ENCODE measurements at places on chromosomes 7 and 10.

- no peak for DNase-seq
Observed at GRCh38 chr10:99557044-99557443, 24.3 kb downstream of the NKX2-3 start.

GRCh38 chr7:46032353-46032752 lies 111.3 kb upstream of the IGFBP3 start:
- DNase-seq = no peak

GRCh38 chr10:62056698-62057097 lies 155.2 kb downstream of the ARID5B start:
- no peak for DNase-seq

DNA sequence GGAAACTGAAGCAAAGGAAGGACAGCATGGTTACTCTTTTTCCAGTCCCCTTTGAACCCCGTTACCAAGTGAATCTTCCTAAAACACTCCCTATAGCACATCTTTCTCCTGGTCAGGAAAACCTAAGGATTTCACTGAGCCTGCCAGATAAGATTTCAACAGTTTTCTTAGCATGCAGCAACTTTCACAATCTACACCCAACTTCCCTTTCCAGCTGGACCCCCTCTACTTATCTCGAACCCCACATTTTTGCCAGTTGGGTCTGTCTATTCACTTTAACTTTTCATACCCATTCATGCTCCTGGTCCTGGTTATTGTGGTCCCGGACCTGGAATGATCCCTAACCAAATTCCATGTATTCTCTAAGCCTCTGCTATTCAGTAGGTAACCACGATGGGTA lies 14.9 kb upstream of the CPVL start:
- DNase-seq = no peak

GRCh38 chr10:90205340-90205739 lies 503.9 kb downstream of the KIF20B start:
- DNase-seq = no peak

DNA sequence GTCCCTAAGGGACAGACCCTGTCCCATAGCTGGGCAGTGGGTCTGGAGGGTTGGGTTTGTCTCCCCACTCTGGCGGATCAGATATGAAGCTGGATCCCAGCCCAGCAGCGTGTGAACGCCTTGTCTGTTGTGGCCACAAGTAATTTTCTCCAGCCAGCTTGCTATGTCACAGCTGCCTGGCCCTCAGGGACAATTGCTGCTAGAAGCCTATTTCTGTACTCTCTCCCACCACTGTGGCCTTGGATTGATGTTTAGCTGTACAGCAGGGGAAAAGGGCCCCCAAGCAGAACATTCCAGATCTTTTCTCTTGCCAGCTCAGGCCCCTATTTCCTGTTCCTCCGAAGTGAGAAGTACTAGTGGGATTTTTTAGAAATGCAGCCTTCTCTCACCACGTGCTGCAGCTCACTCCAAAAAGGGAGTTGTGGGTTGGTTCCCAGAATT lies 53.5 kb upstream of the WAC start:
- DNase-seq = no peak

DNA sequence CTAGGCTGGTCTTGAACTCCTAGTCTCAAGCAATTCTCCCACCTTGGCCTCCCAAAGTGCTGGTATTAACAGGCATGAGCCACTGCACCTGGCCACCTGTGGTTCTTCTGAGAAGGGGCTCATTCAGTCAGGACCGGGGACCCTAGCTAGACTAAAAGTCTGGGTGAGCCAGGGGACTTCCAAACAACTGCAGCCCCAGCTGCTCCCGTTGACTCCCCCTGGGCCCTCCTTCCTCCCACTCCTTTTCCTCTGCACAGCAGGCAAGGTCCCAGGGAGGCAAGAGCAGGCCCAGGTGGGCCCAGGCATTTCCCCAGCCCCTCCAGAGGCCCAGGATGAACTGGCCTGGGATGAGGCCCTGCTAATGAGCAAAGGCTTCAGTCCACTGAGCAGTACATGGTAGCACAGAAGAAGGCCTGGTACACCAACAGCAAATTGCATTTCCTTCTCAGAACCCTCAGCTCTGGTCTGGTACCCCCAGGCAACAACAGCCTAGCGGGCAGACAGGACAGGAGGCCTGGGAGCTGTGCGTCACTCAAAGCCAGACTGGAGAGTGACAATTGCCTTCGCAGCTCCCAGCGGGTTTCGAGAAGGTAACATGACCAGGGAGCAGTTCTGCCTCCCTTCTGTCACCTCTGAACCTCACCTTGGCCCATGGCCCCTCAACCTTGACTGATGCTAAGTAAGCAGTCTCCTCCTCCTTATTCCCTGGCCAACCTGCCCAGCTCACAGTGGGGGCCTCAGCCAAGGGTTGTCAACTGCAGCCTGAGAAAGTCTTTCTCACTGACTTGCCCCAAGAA lies 30.7 kb upstream of the HSPA12A start:
- DNase-seq = no peak

- DNase-seq = no peak
Observed at GRCh38 chr10:52870562-52870961, 98.0 kb upstream of the MBL2 start.

- no peak for DNase-seq
Observed at GRCh38 chr10:132878730-132879407, 63.5 kb downstream of the CFAP46 start.

GRCh38 chr10:97411406-97411805 lies 10.3 kb upstream of the RRP12 start:
- DNase-seq = no peak

GRCh38 chr7:92636018-92636560 lies 45.9 kb upstream of the FAM133B start:
- DNase-seq = no peak

GRCh38 chr10:86335257-86335656 lies 31.3 kb downstream of the GRID1 start:
- no peak for DNase-seq

- DNase-seq = no peak
Observed at GRCh38 chr7:20030915-20031362, 186.2 kb downstream of the MACC1 start.

GRCh38 chr7:100111914-100112313 lies 7.2 kb downstream of the TAF6 start:
- no peak for DNase-seq

- no peak for DNase-seq
Observed at GRCh38 chr10:8504499-8504898, 450.0 kb downstream of the GATA3 start.

DNA sequence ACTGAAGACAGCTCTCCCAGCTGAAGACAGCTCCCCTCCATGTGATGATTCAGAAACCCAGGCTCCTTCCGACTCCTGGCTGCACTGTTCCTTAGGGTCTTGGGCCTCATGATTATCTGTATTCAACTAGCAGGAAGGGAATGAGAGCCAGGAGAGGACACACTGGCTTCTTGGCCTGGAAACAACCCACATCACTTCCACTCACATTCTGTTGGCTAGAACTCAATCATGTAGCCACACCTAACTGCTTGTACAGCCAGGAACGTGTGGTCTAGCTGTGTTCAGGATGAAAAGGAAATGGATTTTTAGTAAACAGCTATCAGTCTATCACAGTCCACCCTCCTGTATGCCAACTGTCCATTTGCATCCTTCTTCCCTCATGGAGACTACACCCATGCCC lies 30.5 kb upstream of the XPNPEP1 start:
- no peak for DNase-seq

DNA sequence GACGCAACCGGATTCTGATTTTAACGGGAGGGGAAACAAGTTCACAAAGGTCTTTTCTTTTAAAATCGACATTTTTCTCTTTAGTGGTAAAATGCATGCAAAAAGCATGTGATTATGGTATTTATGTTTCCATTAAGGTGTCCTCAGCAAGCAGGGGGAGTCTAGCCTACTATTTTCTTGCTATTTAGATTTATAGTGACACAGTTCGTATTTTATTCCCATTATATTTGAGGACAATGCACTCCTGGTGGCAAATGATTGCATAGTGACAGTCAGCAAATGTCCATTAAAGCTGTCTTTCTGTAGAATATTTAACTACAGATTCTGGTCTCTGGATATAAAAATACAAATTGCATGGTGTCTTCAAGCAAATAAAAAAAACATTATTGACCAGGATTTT lies 554.2 kb downstream of the PARD3 start:
- no peak for DNase-seq

DNA sequence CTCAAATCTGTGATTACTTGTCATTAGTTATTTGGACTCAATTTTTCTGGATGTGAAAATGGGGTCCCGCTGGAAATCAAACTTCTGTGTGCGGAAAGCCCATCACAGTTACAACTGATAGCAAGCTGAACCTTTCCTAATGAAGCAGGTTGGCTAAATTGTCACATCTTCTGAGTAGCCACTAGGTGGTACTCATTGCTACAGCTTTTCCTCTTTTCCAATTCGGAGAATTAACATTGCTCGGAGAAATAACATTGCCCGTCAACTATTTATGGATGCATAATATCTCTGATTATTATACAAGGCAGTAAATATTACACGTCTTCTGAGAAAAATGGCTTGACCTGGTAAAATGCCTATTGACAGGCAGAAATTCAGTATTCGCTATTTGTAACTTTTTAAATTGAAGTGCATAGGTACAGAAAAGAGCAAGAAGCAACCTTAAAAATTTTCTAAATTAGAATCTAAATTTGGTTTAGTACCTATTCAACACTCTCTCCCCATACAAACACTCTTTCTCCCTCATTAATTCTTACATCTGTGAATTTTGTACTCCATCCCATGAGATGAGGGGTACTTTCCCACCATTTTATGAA lies 17.3 kb upstream of the BLOC1S2 start:
- no peak for DNase-seq

GRCh38 chr7:133535308-133535707 lies 282.4 kb downstream of the EXOC4 start:
- no peak for DNase-seq

GRCh38 chr7:47621979-47622561 lies 40.2 kb upstream of the TNS3 start:
- no peak for DNase-seq

DNA sequence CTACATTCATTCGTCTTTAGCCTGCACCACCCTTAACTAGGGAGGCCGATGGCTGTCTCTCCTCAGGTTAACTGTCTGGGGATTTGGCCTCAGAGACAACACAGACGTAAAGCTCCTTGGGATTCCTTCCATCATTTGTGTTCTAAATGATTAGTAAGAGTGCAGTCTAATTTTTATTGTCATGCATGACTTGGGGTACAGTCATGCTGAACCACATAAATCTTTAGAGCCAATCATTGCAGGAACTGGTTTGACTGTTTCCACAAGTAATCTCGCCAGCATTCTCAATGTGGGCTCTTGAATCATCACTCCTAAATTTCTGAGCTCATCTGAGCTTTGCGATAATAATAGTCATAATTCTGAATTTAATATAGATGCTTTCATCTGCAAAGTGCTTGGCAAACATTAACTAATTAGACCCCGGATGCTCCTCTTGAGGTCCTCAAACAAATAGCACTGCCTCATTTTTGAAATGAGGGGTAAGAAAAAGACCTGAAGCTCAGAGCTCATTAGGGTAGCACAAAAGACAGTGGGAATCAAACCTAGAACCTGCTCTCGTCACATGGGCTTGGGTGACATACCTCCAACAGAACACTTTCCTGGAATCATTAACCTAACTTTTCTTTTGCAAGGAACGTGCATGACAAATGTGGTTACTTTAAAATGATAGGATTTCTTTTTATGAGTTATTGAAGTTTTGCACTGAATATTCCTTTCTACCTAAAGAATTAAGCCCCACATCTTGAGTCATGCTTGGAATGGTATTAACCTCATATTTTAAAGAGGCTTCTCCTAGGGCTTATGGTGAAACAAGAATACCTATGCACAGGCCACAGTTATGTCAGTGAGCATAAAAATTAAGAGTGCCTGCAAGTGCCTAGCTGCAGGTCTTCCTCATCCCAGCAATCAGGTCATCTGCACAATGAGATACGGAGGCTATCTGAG lies 118.9 kb upstream of the NRP1 start:
- DNase-seq = no peak

DNA sequence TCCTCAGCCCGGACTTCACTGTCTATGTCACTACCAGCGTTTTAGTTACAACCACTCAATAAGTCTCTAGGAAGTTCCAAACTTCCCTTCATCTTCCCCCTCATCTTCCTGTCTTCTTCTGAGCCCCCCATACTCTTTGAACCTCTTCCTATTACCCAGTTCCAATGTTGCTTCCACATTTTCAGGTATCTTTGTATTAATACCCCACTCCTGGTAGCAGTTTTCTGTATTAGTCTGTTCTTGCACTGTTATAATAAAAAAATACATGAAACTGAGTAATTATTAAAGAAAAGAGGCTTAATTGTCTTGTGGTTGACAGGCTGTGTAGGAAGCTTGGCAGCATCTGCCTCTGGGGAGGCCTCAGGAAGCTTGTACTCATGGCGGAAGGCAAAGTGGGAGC lies 218.6 kb downstream of the BICC1 start:
- DNase-seq = no peak

DNA sequence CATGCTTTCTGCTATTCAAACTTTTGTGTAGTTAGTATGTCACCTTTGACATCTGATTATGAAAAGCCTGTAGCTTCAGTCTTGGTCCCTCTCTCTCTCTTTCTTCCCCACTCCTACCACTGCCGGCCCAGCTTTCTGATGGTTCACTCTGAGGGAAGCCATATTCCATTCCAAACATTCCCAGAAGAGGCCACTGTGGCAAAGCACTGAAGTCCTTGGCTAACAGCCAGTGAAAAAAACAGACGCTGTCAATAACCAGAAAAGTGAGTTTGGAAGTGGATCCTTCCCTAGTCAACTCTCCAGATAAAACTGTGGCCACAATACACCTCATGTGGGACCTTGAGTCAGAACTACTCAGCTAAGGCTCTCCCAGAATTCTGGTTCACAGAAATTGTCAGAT lies 950.7 kb upstream of the PHF14 start:
- no peak for DNase-seq

GRCh38 chr7:95950698-95951097 lies 178.3 kb downstream of the DYNC1I1 start:
- no peak for DNase-seq

GRCh38 chr7:44624318-44624717 lies 17.9 kb downstream of the OGDH start:
- no peak for DNase-seq

DNA sequence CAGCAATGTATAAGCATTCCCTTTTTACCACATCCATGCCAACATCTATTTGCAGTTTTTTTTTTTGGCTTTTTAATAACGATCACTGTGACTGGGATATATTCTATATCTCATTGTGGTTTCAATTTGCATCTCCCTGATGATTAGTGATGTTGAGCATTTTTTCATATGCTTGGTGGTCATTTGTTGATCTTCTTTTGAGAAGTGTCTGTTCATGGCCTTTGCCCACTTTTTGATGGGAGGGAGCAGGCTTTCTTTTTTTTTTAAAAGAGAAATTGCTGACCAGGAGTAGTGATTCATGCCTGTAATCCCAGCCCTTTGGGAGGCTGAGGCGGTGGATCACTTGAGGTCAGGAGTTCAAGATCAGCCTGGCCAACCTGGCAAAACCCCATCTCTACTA lies 4.0 kb downstream of the MUC17 start:
- DNase-seq = no peak

GRCh38 chr10:53314876-53315275 lies 542.3 kb upstream of the MBL2 start:
- no peak for DNase-seq

GRCh38 chr7:148993193-148993592 lies 35.1 kb downstream of the PDIA4 start:
- DNase-seq = no peak

- DNase-seq = no peak
Observed at GRCh38 chr10:78542141-78542489, 508.5 kb downstream of the RPS24 start.

Data from stimulated activated CD4-positive, alpha-beta T cell treated with anti-CD3 and anti-CD28 coated beads, Interleukin-1b, Interleukin-23, amount 100 ng/mL, for 24 hours (primary cell).